ENCODE measurements at places on chromosomes 11 and 22.

DNA sequence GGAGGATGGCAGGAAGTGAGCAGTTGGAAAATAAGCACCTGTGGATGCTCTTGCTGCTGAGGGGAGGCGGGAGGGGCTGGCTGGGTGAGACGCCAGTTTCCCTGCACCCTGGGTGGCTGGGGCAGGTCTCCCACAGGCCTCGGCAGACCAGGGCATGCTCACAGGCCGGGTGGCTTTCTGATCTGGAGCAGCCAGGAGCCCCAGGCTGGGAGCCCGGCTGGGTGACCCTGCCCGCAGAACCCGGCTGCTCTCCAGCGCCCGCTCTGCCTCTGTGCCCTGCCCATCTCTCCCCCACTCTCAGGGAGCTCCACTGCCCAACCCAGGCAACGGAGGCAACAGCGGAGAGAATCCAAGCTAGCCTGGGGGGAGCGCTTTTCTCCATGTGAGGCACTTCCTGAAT lies 24.6 kb downstream of the DCPS start:
- no peak for DNase-seq

GRCh38 chr11:124538019-124538418 lies 5.4 kb downstream of the OR8B12 start:
- no peak for DNase-seq

DNA sequence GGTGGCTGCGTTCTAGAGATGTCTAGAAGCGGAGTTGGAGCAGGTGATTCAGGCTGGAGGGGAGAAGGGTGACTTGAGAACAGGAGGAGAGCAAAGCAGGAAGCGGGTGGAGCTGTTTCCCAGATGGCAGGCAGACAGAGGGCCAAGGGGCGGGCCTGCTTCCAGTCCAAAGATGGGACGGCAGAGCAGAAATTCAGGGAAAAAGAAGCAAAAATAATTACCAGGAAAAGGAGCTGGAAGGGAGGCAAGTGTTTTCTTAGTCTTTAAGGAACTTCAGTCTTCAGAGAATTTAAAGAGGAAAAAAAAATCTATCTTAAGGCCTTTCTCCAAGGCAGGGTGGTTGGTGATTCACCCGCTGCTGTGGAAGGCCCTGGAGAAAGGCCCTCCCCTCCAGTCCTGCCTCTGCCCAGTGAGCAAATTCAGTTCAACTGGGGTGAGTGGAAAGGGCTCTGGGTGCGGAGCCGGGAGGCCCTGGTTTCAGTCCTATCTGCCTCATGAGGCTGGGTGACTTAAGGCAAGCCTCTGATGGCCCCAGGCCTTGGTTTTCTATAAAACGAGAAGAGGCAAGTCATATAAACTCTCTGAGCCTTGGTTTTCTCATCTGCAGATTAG lies 4.5 kb upstream of the CREB3L1 start:
- DNase-seq: no peak

- DNase-seq: no peak
Observed at GRCh38 chr11:110086892-110087309, 6.3 kb upstream of the ZC3H12C start.

- DNase-seq: no peak
Observed at GRCh38 chr11:942823-943222, 17.2 kb downstream of the AP2A2 start.

GRCh38 chr11:2374456-2375201 lies 2.5 kb upstream of the CD81 start:
- no peak for DNase-seq

DNA sequence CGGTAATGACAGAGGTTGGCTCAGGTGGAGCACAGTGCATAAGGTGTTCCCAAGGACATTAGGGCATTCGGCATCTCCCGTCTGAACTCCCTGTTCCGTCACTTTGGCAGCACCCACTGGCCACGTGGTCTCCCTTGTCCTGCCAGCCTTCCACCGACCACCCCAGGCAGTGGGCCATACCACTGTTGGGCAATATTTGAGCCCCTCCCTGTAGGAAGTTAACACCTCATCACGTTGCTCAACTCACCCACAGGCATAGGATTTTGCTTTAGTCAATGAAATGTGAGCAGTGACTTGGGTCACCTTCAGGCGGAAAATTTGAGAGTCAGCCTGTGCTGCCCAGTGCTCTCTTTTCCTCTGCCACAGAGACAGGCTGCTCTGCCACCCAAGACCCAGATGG lies 44.0 kb downstream of the SERPINH1 start:
- no peak for DNase-seq

GRCh38 chr22:39543095-39543494 lies 10.5 kb upstream of the RPS19BP1 start:
- no peak for DNase-seq

- DNase-seq: no peak
Observed at GRCh38 chr11:128903248-128904061, 12.3 kb downstream of the KCNJ5 start.

- no peak for DNase-seq
Observed at GRCh38 chr11:21704539-21704938, 488.3 kb upstream of the ANO5 start.

- no peak for DNase-seq
Observed at GRCh38 chr11:124101737-124102136, 13.5 kb upstream of the VWA5A start.

GRCh38 chr11:40186437-40187263 lies 1272.8 kb downstream of the LRRC4C start:
- DNase-seq: no peak

DNA sequence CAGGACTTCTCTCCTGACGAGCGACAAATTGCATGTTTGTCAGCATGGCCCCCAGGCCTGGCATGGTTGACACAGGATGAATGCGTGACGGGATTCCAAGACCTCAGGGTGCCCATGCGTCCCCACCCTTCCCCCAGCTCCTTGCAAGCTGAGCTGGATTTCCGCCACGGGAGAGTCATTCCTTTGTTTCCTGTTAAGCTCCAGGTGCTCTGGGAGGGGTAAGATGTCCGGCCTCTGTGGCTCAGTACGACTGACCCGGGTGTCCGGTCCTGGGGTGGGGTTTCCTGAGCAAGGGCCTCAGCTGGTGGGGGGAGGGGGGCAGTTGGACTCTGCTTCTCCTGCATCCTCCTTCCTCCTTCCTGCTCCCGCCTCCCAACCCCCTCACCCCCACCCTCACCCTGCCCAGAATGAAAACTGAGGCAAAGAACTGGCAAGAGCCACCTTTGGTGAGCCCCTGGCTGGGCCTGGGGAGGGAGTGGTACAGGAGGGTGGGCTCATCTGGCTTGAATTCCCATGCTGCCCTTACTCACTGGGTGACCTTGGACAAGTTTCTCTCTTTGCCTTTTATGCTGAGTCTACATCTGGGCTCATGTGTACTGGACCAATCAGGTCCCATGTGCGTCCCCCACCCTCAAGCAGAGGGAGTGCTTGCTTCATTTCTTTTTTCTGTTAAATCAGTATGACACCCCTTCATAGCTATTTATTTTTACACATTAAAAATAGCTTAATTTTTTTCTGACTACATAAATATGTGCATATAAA lies 2.5 kb downstream of the CDC42EP2 start:
- no peak for DNase-seq

DNA sequence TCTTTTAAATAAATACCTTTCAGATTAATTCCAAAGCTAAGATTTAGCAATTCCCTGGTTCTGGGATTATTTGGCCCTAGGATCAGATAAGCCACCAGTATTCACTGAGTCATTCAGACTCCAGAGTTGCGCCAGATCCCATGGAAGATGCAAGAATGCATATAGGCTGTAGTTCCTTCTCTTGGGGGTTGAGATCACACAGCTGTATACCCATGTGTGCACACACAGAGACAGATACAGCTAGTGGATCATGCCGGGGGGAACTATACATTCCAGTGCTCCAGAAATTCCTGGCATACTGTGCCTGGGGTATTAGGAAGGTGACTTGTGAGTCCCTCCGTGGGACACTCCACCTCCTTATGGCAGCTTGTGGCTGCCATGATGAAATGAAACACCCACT lies 75.4 kb downstream of the ZBTB16 start:
- DNase-seq: no peak

Measured in stimulated activated naive CD4-positive, alpha-beta T cell (primary cell).